Activated CD4-positive, alpha-beta T cell treated with anti-CD3 and anti-CD28 coated beads, Interleukin-2, amount 10 ng/mL, durations not matched to agents 7 days and 5 days (primary cell): ENCODE measurements at places on chromosomes 6 and 20. TPM values are rescaled to one million over a fixed set of nuclear protein-coding genes. Genes with fewer than 3 reads are reported as not detected.
A peak's percentile ranks its signal among the peaks of the same experiment; 100 is the strongest.

DNA sequence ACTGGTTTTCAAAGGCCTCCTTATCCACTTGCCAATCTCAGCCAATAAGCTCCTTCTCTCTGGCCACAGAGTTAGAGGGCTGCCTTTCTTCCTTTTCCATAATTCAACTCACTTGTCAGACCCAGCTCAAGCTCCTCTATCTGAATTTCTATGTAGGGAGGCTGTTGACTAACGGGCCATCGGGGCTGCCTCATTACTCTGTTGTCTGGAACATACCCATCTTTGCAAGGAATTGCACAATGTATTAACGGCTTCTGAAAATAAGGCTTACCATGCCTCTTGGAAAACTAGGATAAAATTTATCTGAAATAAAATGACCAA lies 28.5 kb upstream of the KIF6 start:
- peaks cover 9% of the 10 kb centered on the region for H3K27me3 ChIP-seq
- H3K27ac ChIP-seq, result no peak overlapping the region
- no peaks in the 10 kb centered on the region for H3K4me1 ChIP-seq
- H3K36me3 ChIP-seq, result no peaks in the 10 kb centered on the region
- H3K4me3 ChIP-seq, result no peak overlapping the region
- DNase-seq, result no peak

GRCh38 chr6:144350528-144350880 lies 65.4 kb downstream of the UTRN start:
- H3K27ac ChIP-seq, result peak overlapping the region; percentile 95
- H3K4me3 ChIP-seq, result peak overlapping the region; percentile 72

DNA sequence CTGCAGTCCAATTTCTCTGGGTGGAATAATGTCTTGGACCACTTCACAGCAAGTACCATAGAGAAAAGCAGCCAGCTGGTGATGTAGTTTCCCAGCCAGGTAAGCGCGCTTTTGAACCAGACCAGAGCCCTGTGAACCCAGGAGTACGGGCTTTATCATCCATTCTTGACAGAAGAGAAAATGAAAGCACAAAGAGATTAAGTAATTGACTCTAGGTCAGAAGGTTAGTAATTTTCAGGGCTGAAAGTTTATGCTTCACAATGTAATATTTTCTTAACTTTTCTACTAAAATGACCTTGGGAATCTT lies 7.1 kb upstream of the UST start:
- H3K36me3 ChIP-seq, result no peaks in the 10 kb centered on the region
- no peaks in the 10 kb centered on the region for H3K4me1 ChIP-seq
- peak; percentile 27 for DNase-seq

DNA sequence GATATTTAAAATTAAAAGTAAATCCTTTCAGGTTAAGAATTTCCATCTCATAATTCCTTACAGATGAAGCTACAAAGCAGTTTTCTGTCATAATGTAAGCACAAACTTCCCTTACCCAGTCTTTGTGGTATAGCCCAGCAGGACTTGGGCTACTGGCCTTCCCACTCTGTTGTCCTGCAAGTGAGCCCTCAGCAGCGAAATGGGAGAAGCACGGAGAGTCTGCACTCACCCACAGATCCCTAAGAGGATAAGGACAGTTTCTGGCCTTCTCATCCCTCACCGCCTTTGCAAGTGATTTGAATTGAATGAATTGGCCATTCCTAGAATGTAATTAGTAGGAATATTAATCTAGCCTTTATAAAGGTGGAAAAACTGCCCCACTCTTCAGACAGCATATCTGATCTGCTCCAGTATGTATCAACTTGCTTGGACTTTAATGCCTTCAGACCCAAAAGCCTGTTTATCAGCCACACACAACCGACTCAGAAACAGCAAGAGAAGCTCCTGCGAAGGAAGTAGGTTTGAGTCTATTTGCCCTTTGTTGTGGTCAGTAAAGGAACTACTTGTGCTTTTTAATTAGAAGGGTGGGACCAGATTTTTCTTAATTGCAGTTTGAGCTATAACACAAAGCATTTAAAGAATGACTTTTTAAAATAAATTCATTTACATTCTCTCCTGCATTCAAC lies 29.9 kb upstream of the PRDM1 start:
- no peaks in the 10 kb centered on the region for H3K36me3 ChIP-seq
- peaks cover 2% of the 10 kb centered on the region for H3K27me3 ChIP-seq
- peak overlapping the region; percentile 23 for H3K4me3 ChIP-seq
- H3K27ac ChIP-seq, result peak overlapping the region; percentile 27
- peaks cover 29% of the 10 kb centered on the region for H3K4me1 ChIP-seq
- DNase-seq, result peak; percentile 37

GRCh38 chr6:35782424-35782823 lies 1.6 kb downstream of the CLPSL1 start:
- H3K27me3 ChIP-seq, result peaks cover 28% of the 10 kb centered on the region
- H3K4me1 ChIP-seq, result peaks cover 2% of the 10 kb centered on the region

- H3K4me1 ChIP-seq, result no peaks in the 10 kb centered on the region
- no peak overlapping the region for H3K27ac ChIP-seq
- DNase-seq, result no peak
- no peak overlapping the region for H3K4me3 ChIP-seq
- H3K27me3 ChIP-seq, result no peaks in the 10 kb centered on the region
- no peaks in the 10 kb centered on the region for H3K36me3 ChIP-seq
Observed at GRCh38 chr20:42095221-42095620, 477.0 kb upstream of the CHD6 start.

Gene APOM
- 4.5 TPM for total RNA-seq
